Colonic mucosa (tissue), 4 donors: ENCODE measurements at places on chromosomes 3 and 15. TPM values are rescaled to one million over a fixed set of nuclear protein-coding genes. Genes with fewer than 3 reads are reported as not detected.

The CCR5 gene
- 1.9 TPM for total RNA-seq

The VIPR1 gene
- total RNA-seq = 98.0 TPM

The NR1I2 gene
- 58.4 TPM for total RNA-seq

GRCh38 chr3:126873416-126873815 lies 109.5 kb upstream of the PLXNA1 start:
- no peaks in the 10 kb centered on the region for H3K27me3 ChIP-seq
- DNase-seq = no peak
- no peaks in the 10 kb centered on the region for H3K4me1 ChIP-seq
- H3K27ac ChIP-seq = no peak overlapping the region
- H3K4me3 ChIP-seq = no peak overlapping the region

DNA sequence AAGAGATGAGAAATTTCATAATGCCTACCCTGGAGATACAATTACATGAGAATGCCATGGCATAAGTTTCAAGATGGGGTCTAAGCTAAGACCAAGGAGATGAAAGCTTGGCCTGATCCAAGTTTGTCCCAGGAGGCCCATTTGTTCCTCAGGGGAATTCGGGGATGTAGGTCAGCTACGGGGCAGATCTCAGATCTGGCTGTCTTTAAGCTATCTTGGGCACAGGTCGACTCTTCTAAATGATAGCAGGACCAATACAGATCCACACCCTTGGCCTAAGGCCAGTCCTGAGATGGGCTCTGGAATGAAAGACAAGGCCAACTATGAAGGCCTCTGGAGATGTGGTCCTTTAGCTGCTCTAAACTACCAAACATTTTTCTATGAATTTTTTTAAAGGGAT lies 16.6 kb downstream of the ABI3BP start:
- no peak overlapping the region for H3K27ac ChIP-seq
- no peaks in the 10 kb centered on the region for H3K27me3 ChIP-seq
- DNase-seq = no peak
- H3K36me3 ChIP-seq = no peaks in the 10 kb centered on the region
- no peak overlapping the region for H3K4me3 ChIP-seq

- H3K36me3 ChIP-seq = no peaks in the 10 kb centered on the region
- H3K27me3 ChIP-seq = no peaks in the 10 kb centered on the region
- no peak overlapping the region for H3K4me3 ChIP-seq
- no peak overlapping the region for H3K27ac ChIP-seq
- no peak for DNase-seq
Measured at GRCh38 chr3:191531434-191531972, 70.5 kb downstream of the PYDC2 start.

DNA sequence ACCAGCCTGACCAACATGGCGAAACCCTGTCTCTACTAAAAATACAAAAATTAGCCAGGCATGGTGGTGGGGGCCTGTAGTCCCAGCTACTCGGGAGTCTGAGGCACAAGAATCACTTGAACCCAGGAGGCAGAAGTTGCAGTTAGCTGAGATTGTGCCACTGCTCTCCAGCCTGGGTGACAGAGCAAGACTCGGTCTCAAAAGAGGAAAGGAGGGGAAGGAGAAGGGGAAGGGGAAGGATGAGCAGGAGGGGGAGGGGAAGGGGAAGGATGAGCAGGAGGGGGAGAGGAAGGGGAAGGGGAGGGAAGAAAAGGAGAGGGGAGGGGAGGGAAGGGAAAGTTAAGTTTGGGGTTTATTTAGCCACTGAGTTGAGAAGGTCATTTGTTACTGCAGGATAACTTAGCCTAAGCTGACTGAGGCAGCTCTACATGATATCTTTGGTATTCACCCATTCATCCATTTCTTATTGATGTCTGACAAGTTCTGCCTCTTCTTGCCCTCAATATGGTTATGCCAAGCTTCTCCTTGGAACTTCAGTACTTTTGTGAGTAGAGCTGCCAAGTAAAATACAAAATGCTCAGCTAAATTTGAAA lies 15.9 kb upstream of the ABHD2 start:
- no peaks in the 10 kb centered on the region for H3K27me3 ChIP-seq
- H3K4me3 ChIP-seq = no peak overlapping the region
- no peak for DNase-seq
- no peak overlapping the region for H3K27ac ChIP-seq
- H3K4me1 ChIP-seq = no peaks in the 10 kb centered on the region

GRCh38 chr3:98556164-98557130 lies 24.7 kb downstream of the GPR15 start:
- no peaks in the 10 kb centered on the region for H3K27me3 ChIP-seq
- H3K27ac ChIP-seq = peak overlapping the region; percentile 46
- H3K36me3 ChIP-seq = no peaks in the 10 kb centered on the region
- no peaks in the 10 kb centered on the region for H3K4me1 ChIP-seq
- H3K4me3 ChIP-seq = no peak overlapping the region
- no peak for DNase-seq

DNA sequence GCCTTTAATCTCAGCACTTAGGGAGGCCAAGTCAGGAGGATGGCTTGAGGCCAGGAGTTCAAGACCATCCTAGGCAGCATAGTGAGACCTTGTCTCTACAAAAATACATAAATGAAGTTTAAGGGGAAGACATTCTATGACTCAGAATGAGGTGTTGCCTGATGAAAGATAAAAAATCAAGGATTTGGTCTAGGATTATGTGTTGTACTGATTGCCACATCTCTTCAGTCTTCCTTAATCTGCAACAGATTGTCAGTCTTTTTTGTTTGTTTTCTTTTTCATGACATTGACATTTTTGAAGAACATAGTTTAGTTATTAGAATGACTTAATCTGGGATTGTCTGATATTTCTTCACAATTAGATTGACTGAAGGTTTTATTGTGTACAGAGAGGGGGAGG lies 26.3 kb upstream of the DPPA4 start:
- no peaks in the 10 kb centered on the region for H3K4me1 ChIP-seq
- no peak overlapping the region for H3K4me3 ChIP-seq
- no peaks in the 10 kb centered on the region for H3K27me3 ChIP-seq
- no peak for DNase-seq
- H3K27ac ChIP-seq = no peak overlapping the region
- H3K36me3 ChIP-seq = no peaks in the 10 kb centered on the region

- no peaks in the 10 kb centered on the region for H3K27me3 ChIP-seq
- no peak for DNase-seq
- no peak overlapping the region for H3K27ac ChIP-seq
- H3K4me3 ChIP-seq = no peak overlapping the region
Measured at GRCh38 chr3:58620421-58620820, 43.2 kb upstream of the FAM107A start.
